PC-3 (cell line): ENCODE measurements at places on chromosomes 4 and X. TPM values are rescaled to one million over a fixed set of nuclear protein-coding genes. Genes with fewer than 3 reads are reported as not detected.

GRCh38 chr4:17578482-17578891 is 1.5 kb downstream of the LAP3 start:
- H3K27me3 ChIP-seq: no peaks in the 10 kb centered on the region
- peak overlapping the region; percentile 91 for H3K4me3 ChIP-seq
- DNase-seq: peak; percentile 1
- peaks cover 7% of the 10 kb centered on the region for H3K36me3 ChIP-seq
- peaks cover 10% of the 10 kb centered on the region for H3K4me1 ChIP-seq

DNA sequence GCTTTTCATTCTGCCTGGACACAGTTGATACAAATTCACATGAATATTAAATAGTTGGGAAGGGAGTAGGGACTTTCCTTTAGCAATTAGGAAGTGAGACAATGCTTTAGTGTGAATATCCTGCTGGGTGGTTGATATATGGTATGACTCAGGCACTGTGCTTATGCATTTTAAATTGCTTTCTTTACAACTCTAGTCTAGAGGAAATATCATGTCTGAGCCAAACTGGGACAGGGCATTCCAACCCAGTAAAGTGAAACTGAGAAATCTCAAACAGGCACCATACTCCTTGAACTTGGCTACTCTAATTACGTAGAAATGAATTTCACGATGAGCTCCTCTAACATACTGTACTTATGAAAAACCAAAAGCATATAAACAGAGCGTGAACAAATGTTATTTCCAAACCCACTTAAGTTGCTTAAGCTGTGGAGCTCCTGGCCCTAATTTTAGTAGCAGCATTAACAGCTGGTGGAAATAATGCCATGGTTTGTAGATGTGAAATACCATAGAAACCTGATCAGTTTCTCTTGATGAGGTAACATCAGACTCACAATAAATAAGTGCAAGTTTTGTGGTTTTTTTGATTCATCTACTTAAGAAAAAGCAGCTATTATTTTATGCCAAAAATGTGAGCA is 242.9 kb upstream of the GK2 start:
- no peak for DNase-seq
- H3K4me3 ChIP-seq: no peak overlapping the region
- H3K27me3 ChIP-seq: no peaks in the 10 kb centered on the region
- no peak overlapping the region; the same call in 1 of the 2 replicates for H3K27ac ChIP-seq
- H3K36me3 ChIP-seq: no peaks in the 10 kb centered on the region
- H3K4me1 ChIP-seq: peaks cover 25% of the 10 kb centered on the region

DNA sequence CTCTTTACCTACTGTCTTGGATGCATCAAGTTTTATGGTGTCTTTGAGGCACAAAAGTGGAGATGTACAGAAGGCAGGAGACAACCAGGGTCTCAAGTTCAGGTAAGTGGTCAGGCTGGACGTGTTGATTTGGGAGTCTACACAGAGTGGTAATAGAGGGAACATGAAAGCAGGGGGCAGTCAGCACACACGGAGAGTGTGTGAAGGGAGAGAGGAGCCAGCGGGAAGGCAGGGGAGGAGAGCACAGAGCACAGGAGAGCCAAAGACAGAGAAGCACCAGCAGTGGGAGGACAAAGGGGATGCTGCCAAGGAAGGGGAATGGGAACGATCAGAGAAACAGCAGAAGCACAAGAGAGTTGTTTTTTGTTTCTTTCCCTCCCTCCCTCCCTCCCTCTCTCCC is 32.9 kb downstream of the TMEM150C start:
- H3K27me3 ChIP-seq: no peaks in the 10 kb centered on the region
- no peak for DNase-seq
- no peaks in the 10 kb centered on the region for H3K4me1 ChIP-seq
- no peak overlapping the region for H3K27ac ChIP-seq

DNA sequence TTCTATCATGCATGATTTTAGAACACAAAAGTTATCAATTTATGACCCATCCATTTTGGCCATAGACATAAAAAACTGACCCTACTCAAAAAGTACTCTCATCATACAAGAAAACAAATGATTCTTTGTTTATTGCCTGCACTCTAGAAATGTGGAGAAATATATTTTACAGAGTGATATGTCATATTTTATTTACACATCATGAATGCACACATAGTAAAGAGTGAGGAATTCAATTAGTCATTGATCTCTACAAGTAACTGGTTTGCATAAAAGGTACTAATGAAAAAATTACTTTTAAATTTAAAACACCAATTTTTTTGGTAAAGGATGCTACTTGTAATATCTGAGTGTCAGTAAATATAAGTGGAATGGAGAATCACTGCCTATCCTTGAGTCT is 242.5 kb upstream of the FAT4 start:
- no peak overlapping the region for H3K4me3 ChIP-seq
- peaks cover 8% of the 10 kb centered on the region for H3K4me1 ChIP-seq
- peak; percentile 30 for DNase-seq
- H3K27me3 ChIP-seq: no peaks in the 10 kb centered on the region

DNA sequence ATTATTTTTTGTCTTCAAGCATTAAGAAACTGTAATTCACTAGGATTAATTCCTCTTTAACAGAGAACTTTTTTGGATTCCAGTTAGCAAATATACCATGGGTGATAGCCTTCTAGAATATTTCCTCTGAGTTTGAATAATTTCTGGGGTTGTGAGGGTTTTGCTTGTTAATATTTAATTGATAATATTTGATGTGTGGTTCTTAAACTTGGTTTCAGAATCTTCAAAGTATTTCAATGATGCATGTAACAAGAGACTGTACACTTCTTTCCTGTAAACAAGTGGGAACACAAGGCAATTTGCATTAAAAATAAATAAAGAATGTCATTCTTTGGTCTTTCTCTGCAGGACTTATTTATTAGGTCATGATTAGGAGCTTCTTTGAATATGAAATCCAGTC is 9.5 kb upstream of the C4orf51 start:
- no peaks in the 10 kb centered on the region for H3K36me3 ChIP-seq
- H3K4me3 ChIP-seq: no peak overlapping the region
- H3K27ac ChIP-seq: no peak overlapping the region

Gene ARHGAP36
- total RNA-seq: not detected in 2 replicates

- no peak for DNase-seq
- no peaks in the 10 kb centered on the region for H3K4me1 ChIP-seq
- H3K27me3 ChIP-seq: no peaks in the 10 kb centered on the region
- H3K4me3 ChIP-seq: no peak overlapping the region
- H3K27ac ChIP-seq: no peak overlapping the region
Measured at GRCh38 chr4:91268913-91269312, 1034.9 kb upstream of the GRID2 start.

- no peaks in the 10 kb centered on the region for H3K27me3 ChIP-seq
- peak; percentile 23 for DNase-seq
- H3K4me3 ChIP-seq: no peak overlapping the region
- no peak overlapping the region for H3K27ac ChIP-seq
Measured at GRCh38 chrX:133090236-133090809, 6.6 kb downstream of the USP26 start.

Gene DDX53
- total RNA-seq: not detected in 2 replicates

- no peak for DNase-seq
- H3K36me3 ChIP-seq: no peaks in the 10 kb centered on the region
- peaks cover 14% of the 10 kb centered on the region for H3K4me1 ChIP-seq
- no peak overlapping the region for H3K27ac ChIP-seq
Measured at GRCh38 chrX:120562569-120562926, 1.8 kb upstream of the CUL4B start.

GRCh38 chr4:137370679-137371078 is 161.6 kb downstream of the PCDH18 start:
- H3K27me3 ChIP-seq: no peaks in the 10 kb centered on the region
- H3K36me3 ChIP-seq: no peaks in the 10 kb centered on the region
- peaks cover 12% of the 10 kb centered on the region; the same call in 1 of the 2 replicates for H3K4me1 ChIP-seq
- no peak for DNase-seq
- no peak overlapping the region for H3K4me3 ChIP-seq
